Right renal pelvis (tissue), 4 donors: ENCODE measurements at places on chromosomes 7 and 10. TPM values are rescaled to one million over a fixed set of nuclear protein-coding genes. Genes with fewer than 3 reads are reported as not detected.

GRCh38 chr7:120857588-120858573 is at the start of gene TSPAN12:
TSPAN12 (minus strand) TSS chr7:120858144; CDS start chr7:120856763, 1,381 bp downstream.
- DNase-seq: peak; percentile 79

DNA sequence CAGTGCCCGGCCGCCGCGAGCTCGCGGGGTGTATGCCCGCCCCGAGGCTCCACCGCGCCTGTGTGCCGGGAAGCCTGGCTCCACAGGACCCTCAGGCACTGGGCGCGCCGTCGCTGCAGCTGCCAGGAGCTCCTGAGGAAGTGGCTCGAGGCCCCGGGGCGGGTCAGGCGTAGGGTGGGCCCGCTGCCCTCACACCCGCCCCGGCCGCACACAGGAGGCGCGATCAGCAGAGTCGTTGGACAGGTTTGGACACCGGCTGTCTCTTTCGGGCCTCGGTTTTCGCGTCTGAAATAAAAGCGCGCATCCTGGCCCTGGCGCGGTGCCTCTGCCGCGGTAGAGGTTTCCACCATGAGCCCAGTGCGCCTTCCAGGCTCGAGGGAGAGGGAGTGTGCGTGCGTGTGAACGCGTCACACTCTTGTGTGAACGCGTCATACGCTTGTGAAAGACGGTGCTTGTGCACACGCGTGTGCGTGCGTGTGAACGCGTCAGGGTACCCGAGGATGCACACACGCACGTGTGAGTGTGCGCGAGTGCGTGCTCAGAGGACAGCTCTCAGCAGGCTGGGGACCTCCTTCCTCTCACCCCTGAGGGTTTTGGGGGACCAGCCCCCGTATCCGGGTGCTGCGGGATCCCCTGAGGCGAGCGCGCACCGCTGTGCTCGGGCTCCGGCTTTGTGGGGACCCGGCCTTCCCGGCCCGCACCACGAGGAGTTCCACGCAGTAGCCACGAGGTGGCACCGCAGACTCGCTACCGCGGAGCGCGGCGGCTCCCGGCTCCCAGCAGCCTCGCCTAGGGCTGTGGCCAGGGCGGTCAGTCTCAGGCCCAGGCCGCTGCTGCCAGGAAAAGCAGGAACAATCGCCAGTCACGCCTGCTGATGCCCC is 83.8 kb downstream of the BMS1 start:
- peak; percentile 35 for DNase-seq

DNA sequence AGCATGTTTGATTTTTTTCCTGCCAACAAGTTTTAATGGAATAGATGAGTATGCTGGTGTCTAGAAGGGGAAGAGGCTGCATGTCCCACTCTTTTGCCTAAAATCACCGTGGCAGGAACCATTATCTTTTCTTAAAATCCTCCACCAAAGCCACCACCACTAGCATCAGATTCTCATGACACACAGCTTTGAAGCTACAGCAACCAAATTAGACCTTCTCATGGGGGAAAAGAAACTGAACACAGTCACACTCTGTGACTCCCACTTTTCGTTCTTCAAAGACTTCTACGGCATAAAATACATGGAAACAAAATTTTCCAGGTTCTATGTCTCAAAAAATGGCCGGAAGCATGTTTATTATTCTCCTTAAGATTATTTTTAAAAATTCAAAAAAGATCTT is 81.8 kb downstream of the SGMS1 start:
- DNase-seq: no peak

GRCh38 chr10:35306852-35307251 is 29.5 kb upstream of the CCNY start:
- no peak for DNase-seq

DNA sequence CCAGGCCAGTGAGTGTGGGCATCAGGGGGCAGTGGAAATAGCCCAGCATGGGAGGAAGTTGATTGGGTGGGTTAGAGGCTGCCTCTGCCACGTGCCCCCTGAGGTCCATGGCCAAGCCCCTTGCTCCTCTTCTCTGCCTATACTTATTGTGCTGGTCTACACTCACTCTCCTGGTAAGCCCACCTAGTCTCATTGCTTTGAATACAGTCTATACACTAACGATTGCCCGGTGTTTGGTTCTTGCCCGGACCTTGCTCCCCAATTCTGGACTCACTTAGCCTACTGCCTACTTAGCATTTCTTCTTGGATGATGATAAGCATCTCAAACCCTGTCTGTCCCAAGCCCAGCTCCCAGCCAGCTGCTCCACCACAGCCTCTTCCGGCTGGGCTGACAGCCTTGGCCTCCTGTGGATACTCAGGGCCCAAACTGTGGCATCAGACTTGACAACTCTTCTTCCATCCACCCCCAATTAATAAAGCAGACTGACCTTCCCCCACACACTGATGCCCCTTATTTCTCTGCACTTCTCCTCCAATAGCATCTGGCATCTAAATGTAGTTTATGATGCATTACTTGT is 10.1 kb downstream of the LRRC18 start:
- no peak for DNase-seq

DNA sequence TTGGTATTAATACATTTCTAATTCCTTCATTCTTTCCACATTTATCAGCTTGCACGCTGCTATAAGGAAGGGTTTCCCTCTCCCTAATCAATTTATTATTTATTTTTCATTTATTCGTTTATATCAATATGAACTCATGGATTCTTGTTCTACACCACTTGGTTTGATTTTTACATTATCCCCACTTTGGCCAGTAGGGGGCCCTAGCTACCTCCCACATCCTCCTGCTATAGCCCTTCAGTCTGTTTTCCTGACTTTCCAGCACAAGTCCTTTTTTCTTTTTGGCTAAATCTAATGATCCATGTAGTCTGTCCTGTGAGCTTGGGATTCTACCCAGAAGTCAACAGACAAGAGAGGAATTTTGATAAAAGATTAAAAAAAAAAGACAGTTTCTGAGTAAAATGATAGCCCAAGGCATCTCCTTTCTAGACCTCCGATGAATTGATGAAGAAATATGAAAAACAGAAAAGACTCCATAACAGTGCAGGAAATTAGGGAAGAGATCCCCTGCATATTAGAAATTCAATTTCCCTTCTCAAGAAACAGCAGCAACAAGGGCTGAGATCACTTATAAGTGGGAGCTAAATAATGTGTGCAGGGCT is 47.7 kb downstream of the LYZL2 start:
- DNase-seq: peak; percentile 18

GRCh38 chr7:142083605-142084004 is 27.9 kb upstream of the MGAM2 start:
- DNase-seq: no peak

The ABLIM1 gene
- 113 TPM for polyA plus RNA-seq

The CDHR1 gene
- 0.98 TPM for polyA plus RNA-seq

GRCh38 chr7:12161146-12161545 is 49.9 kb upstream of the TMEM106B start:
- no peak for DNase-seq

DNA sequence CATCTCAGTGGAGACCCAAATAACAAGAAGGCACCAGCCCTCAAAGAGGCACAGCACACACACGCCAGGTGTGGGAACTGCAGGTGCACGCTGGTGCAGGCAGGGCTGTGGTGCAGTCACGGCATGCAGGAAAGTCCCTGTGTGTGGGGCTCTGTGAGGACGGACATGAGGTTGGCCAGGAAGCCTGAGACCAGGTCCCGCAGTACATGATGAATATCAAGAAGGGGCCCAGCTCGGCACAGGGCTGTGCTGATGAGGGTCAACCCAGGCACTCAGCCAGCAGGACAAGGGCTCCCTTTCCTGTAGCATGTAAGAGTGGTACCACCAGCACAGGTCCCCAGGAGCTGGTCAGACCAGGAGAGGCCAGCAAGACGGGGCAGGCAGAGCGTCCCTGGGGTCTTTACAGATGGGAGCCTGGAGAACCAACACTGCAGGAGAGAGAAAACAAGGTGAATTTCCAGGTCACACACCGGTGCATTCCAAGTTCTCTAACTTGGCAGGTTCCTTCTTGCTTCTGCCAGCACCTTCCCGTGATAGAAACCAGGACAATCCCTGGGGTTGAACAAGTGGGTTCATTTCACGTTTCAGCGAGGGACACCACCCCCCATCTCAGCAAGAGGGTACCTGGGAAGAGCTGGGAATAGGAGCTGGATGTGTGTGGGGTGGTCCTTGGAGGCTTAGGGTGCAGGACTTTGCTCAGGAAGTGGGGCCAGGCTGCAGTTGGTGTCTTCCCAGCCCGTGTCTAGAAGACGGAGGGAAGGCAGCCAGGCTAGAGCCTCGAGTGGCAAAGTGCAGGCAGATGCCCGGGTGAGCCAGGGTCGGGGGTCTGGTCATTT is 244.8 kb upstream of the TCERG1L start:
- DNase-seq: no peak
